Thyroid gland (tissue), 4 donors: ENCODE measurements at places on chromosomes 2 and 18. TPM values are rescaled to one million over a fixed set of nuclear protein-coding genes. Genes with fewer than 3 reads are reported as not detected.

DNA sequence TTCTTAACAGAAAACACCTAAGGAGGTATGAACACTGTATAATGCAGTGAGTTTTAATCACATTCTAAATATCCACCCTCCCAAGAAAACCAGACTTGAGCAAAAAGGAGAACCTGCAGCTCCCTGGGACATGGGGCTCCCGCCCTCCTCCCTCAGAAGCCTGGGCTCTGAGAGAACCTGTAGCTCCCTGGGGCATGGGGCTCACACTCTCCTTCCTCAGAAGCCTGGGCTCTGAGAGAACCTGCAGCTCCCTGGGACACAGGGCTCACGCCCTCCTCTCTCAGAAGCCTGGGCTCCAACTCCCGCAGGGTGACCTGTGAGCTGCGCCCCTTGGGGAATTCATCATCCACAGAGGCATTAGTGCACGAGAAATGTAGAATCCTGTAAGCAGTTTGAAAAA is 222.9 kb downstream of the SNTG2 start:
- no peak overlapping the region for H3K4me3 ChIP-seq
- DNase-seq, result no peak
- no peak overlapping the region for H3K27ac ChIP-seq
- no peaks in the 10 kb centered on the region for H3K4me1 ChIP-seq
- no peaks in the 10 kb centered on the region for H3K27me3 ChIP-seq

GRCh38 chr2:195009202-195009601 is 647.8 kb upstream of the SLC39A10 start:
- H3K36me3 ChIP-seq, result no peaks in the 10 kb centered on the region
- DNase-seq, result no peak
- no peak overlapping the region for H3K27ac ChIP-seq
- H3K4me3 ChIP-seq, result no peak overlapping the region
- H3K4me1 ChIP-seq, result no peaks in the 10 kb centered on the region

GRCh38 chr2:71713581-71714580 is 260.5 kb downstream of the DYSF start:
- H3K4me3 ChIP-seq, result no peak overlapping the region
- H3K4me1 ChIP-seq, result peaks cover 36% of the 10 kb centered on the region
- no peak for DNase-seq
- H3K27ac ChIP-seq, result no peak overlapping the region

DNA sequence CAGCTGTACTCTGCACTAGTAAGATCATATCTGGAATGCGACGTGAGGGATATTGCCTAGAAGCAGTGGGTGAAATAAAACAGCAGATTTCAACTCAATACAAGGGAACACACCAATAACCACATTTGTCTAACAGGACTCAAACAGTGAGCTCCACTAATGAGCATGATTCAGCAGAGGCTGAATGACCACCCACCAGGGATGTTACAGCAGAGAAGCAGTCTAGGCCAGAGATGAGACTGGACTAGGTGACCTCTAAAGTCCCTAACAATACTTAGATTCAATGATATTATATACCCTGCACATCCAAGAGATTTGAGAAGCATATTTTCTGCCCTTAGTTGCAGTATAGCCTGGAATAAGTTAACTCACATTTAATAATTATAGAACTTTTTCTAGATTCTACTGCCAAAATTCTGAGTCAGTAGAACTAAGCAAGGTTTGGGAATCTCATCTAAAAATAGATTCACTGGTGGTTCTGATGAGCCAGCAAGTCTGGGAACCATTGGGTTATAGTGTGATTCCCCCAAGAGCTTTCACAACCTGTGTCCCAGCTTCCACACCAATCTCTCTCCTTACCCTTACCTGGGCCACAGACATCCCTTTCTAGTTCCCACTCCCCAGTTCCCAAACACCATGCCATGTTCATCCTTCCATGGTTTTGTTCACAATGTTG is 6.3 kb downstream of the THOC1 start:
- no peak overlapping the region for H3K27ac ChIP-seq
- peaks cover 28% of the 10 kb centered on the region for H3K36me3 ChIP-seq
- no peaks in the 10 kb centered on the region for H3K27me3 ChIP-seq
- H3K4me1 ChIP-seq, result peaks cover 1% of the 10 kb centered on the region

- H3K4me1 ChIP-seq, result no peaks in the 10 kb centered on the region
- no peak overlapping the region for H3K4me3 ChIP-seq
- DNase-seq, result no peak
- H3K27ac ChIP-seq, result no peak overlapping the region
These were observed 250.9 kb downstream of the BCL11A start for GRCh38 chr2:60302377-60303126.

- peak overlapping the region; percentile 65 for H3K27ac ChIP-seq
- no peaks in the 10 kb centered on the region for H3K36me3 ChIP-seq
- no peak overlapping the region for H3K4me3 ChIP-seq
- peak; percentile 67 for DNase-seq
These were observed 229.9 kb downstream of the ALK start for GRCh38 chr2:29691391-29691950.

DNA sequence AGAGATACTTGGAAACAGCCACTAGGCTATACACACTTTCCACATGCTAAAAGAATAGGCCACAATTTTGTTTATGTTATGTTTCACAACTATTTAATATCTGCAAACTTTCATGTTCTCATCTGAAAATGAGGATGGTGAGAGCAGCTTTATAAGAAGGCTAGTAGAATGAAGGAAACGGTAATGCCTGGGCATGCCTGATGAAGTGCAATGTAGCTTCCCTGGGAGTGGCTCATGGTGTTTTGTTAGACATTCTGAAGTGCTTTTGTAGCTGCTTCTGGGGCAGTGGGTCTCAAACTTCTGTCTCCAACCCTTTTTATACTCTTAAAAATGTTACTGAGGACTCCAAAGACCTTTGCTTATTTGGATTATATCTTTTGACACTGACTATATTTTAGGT is 193.3 kb upstream of the VWC2L start:
- no peaks in the 10 kb centered on the region for H3K4me1 ChIP-seq
- H3K27me3 ChIP-seq, result no peaks in the 10 kb centered on the region
- no peak for DNase-seq
- H3K36me3 ChIP-seq, result no peaks in the 10 kb centered on the region
- H3K27ac ChIP-seq, result no peak overlapping the region

- H3K27ac ChIP-seq, result no peak overlapping the region
- H3K27me3 ChIP-seq, result no peaks in the 10 kb centered on the region
- H3K36me3 ChIP-seq, result no peaks in the 10 kb centered on the region
- no peak for DNase-seq
- H3K4me3 ChIP-seq, result no peak overlapping the region
- no peaks in the 10 kb centered on the region for H3K4me1 ChIP-seq
These were observed 9.9 kb upstream of the FOSL2 start for GRCh38 chr2:28382755-28383154.

- no peak overlapping the region for H3K4me3 ChIP-seq
- H3K4me1 ChIP-seq, result no peaks in the 10 kb centered on the region
- H3K27ac ChIP-seq, result no peak overlapping the region
- no peaks in the 10 kb centered on the region for H3K27me3 ChIP-seq
These were observed 35.6 kb upstream of the TCF4 start for GRCh38 chr18:55623626-55624025.

- H3K36me3 ChIP-seq, result no peaks in the 10 kb centered on the region
- H3K4me3 ChIP-seq, result no peak overlapping the region
- no peaks in the 10 kb centered on the region for H3K4me1 ChIP-seq
- H3K27ac ChIP-seq, result no peak overlapping the region
These were observed 91.8 kb downstream of the METTL8 start for GRCh38 chr2:171342067-171342413.

COL6A3 gene
- total RNA-seq, result 140 TPM

REG3A gene
- not detected for total RNA-seq

CELF4 gene
- total RNA-seq, result not detected

SULT1C4 gene
- total RNA-seq, result 9.2 TPM

FER1L5 gene
- total RNA-seq, result 1.5 TPM

UGT1A3 gene
- not detected for total RNA-seq
